ENCODE measurements at places on chromosomes 3 and 15.

- peak; percentile 57 for DNase-seq
Observed at GRCh38 chr15:88894819-88895767, at the start of gene HAPLN3. Gene HAPLN3 (minus strand): TSS chr15:88895544. CDS start chr15:88887298, 8,246 bp downstream.

GRCh38 chr3:44252332-44252959 lies 10.8 kb downstream of the TOPAZ1 start:
- no peak for DNase-seq

GRCh38 chr3:133773732-133774131 lies 27.5 kb downstream of the TF start:
- DNase-seq, result no peak

- no peak for DNase-seq
Observed at GRCh38 chr15:87711026-87711425, 545.5 kb downstream of the NTRK3 start.

DNA sequence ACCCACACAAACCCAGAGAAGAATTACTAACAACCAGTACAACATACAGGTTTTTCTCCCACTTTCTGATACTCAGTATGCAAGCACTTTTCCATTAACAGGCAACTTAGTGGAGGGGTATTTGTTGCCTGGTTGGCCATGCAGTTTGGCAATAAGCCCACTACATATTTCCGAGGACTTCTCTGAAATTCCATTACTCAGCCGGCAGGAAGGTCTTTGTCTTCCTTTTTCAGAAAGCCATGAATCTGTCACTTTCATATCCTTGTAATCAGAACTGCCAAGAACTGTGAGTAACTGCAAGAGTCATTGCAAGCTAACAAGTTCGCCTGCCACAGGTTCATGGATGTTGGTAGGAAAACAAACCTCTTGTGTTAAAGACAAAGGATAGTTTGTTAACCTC lies 422.3 kb upstream of the ROBO1 start:
- DNase-seq, result peak; percentile 49

GRCh38 chr3:102038477-102039142 lies 189.3 kb downstream of the NFKBIZ start:
- DNase-seq, result no peak

- no peak for DNase-seq
Observed at GRCh38 chr3:55477306-55478303, 9.5 kb downstream of the WNT5A start.

DNA sequence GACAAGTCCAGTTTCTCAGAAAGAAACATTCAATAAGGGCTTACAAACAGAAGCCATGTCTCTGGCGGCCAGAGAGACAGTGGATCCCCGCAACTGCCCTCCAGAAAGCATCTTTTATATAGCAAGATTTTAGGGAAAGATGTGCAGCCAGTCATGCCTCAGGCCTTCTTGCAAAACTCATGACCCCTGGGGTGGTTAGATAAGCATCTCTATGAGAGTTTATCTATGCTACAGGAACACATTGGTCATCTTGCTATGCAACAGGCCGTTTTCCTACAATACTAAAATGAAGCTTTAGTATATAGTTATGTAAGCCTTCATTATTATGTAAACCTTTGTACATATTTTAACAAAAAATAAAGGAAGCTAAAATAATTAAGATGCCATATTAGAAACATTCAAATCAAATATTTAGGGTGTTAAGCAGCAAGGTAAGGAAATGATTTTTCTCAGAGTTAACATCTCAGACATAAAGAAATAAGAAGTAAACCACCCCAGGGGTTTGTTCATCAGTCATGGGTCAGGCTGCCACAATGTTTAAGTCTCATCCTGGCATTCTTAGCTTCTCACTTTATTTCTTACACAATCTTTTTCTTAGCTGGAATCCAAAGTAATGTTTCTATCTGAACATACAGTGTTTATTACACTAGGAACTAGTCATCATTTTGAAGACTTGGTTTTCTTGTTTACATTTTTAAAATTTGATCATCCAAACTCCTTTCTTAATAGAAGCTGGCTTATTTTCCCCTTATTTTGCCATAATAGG lies 6.3 kb upstream of the FSIP1 start:
- no peak for DNase-seq

Measured in right hindlimb (tissue), 1 donor.